Immature natural killer cell (primary cell): ENCODE measurements at places on chromosomes 1 and 21. TPM values are rescaled to one million over a fixed set of nuclear protein-coding genes. Genes with fewer than 3 reads are reported as not detected.

Gene SH3BP5L
- 3.2 TPM for polyA plus RNA-seq

Gene PRRX1
- polyA plus RNA-seq, result not detected

DNA sequence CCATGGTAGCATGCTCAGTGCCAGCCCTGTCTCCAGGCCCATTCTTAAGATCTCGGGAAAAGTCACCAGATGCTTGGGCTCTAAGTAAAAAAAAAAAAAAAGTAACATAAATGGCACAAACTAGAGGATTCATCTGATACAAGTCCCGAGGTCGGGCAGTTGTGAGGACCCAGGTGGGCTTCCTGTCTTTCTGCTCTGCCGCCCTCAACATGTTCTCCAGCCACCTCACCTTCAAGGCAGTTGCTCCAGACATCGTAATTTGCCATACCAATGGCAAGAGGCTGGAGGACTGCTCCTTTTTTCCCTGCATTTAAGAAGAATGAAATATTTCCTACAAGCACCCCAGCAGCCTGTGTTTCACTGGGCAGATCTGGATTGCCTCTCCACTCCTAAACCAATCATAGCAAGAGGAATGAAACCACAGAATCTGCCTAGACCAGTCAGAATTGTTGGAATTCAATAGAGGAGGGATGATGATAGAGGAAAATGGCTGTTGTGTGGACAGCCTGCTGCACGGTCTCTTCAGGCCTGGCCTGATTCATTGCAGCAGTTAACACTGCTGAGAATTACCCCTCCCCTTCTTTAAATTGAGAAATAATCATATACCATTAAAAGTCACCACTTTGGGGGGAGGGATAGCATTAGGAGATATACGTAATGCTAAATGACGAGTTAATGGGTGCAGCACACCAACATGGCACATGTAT lies 5.4 kb downstream of the HMGN2 start:
- no peaks in the 10 kb centered on the region for H3K36me3 ChIP-seq
- DNase-seq, result no peak
- no peak overlapping the region for H3K4me3 ChIP-seq
- H3K27me3 ChIP-seq, result peaks cover 4% of the 10 kb centered on the region
- H3K4me1 ChIP-seq, result peaks cover 18% of the 10 kb centered on the region

DNA sequence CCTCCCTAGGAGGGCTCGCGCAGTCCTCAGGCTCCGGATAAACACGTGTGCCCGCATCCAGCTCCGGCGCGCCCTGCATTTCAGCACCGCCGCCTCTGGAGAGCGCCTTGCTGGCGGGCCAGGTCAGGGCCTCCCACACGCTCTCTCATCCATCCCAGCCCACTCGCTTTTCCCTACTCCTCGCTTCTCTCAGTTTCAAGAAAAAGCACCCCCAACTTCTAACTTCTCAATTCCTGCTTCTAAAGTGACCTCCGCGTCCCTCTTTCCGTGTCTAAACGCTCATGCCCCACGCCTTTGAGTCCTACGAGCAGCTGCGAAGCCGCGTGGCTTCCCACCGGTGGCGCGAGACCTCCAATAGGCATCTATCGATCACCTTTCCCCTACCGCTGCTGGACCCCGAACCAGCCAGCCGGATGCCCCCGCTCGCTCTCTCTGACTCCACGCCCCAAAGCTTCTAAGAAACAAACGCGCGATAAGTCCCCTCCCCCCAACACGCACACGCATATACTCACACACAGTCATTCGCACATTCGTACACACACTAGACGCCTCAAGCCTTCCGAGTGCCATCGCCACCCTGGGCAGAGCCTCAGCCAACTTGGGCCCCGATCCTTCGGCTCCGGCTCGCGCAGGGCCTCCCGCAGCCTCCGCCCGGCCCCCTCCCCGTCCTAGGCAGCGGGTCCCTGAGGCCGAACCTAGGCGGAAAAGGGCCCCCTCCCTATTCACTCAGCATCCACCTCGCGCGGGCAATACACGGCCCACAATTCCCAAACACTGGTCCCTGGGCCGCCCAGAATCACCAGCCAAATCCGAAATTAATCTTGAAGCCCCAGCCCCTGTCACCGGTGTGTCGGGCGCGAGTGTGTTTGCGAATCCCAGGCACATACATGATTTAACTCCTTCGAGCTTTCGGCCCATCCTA lies 1.1 kb downstream of the NMNAT2 start:
- H3K27me3 ChIP-seq, result peaks cover 25% of the 10 kb centered on the region
- H3K4me3 ChIP-seq, result peak overlapping the region; percentile 3
- no peaks in the 10 kb centered on the region for H3K36me3 ChIP-seq
- DNase-seq, result peak; percentile 16
- peaks cover 26% of the 10 kb centered on the region for H3K4me1 ChIP-seq
- no peak overlapping the region for H3K27ac ChIP-seq

GRCh38 chr1:61080413-61081143 lies 1.8 kb upstream of the NFIA start:
- H3K4me1 ChIP-seq, result peaks cover 61% of the 10 kb centered on the region
- H3K27me3 ChIP-seq, result peaks cover 17% of the 10 kb centered on the region
- H3K4me3 ChIP-seq, result peak overlapping the region; percentile 86

DNA sequence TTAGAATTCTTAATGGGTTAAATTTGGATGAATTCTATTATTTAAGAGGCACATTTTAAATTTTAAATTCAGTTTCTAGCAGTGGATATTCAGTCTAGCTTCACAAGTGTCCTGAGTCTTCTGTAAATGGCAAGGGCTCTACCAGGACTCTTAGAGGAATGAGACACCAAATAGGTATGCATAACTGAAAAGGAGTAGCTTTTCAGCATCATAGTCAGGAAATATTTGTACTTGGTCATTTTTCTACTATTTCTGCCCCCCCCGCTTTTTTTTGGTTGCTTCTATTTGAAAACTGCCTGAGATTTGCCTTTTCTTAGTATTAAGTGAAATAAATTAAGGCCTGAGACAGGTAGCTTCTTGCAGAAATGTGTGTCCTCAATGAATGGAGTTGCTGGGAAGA lies 80.2 kb downstream of the MAST2 start:
- no peaks in the 10 kb centered on the region for H3K27me3 ChIP-seq
- H3K4me3 ChIP-seq, result no peak overlapping the region
- H3K27ac ChIP-seq, result no peak overlapping the region
- no peaks in the 10 kb centered on the region for H3K4me1 ChIP-seq

DNA sequence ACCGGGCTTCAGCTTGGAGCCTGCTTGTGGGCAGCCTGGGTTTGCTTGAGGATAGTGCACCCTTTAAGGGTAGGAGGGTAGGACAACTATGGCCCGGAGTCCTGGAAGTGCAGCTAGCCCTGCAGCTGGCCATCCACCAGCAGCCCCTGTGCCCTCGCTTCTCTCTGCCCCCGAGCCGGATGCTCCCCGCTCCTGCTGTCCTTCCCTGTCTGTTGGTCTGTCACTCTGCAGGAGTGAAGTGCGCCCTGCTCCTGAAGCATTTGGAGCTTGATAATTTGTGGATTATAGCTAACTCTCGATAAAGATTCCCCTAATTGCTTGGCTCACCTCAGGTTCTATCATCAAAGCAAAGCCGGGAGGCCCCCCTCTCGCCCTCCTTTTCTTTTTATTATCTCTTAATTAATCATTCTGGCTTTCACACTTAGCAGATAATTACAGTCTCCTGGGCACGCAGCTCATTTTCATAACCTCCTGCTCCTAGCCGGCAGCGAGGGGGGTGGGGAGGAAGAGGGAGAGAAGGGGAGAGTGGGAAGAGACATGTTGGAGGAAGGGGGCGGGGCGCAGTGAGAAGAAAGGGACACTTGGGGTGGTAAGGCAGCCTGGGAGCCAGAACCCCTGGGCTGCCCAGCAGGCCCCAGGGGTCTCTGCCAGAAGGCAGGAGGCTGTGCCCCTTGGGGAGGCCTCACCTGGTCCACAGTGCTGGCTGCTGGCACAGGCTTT lies 14.4 kb downstream of the KIRREL1 start:
- no peak overlapping the region for H3K27ac ChIP-seq
- no peaks in the 10 kb centered on the region for H3K4me1 ChIP-seq
- DNase-seq, result no peak

DNA sequence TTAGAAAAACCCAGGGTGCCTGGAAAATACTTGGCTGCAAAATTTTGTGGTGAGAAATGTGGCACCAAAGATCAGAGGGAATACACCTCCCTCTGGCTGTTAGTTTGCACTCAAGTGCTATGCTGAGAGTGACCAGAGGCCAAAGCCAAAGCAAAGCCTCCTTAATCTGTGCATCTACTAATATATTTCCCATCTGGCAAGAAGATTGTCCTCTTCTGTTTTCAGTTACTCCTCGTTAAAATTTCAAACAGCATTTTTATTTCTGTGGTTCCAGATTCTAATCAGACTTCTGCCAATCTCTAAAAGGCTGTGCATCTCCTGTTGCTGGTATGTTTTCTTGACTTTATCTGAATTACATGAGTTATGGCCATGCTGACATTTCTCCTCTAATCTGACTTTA lies 327.4 kb downstream of the TBX15 start:
- no peak overlapping the region for H3K27ac ChIP-seq
- no peaks in the 10 kb centered on the region for H3K36me3 ChIP-seq

DNA sequence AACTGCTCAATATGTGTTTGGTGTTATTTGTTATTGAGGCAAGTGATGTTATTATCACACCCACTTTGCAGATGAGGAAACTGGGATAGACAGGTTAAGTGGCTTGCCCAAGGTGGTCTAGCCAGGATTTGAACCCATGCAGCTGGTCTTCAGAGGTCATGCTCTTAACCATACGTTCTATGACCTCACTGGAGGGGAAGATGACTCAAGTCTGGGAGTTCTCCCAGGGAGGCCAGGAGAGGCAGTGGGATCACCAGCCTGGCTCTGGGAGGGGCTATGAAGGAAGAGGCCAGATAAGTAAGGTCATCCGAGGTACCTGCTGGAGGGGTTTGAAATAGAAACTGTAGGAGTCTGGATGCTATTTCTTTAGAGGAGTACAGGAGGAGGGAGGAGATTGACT lies 95.3 kb downstream of the NAV1 start:
- H3K36me3 ChIP-seq, result no peaks in the 10 kb centered on the region
- no peak overlapping the region for H3K27ac ChIP-seq
- no peak overlapping the region for H3K4me3 ChIP-seq
